ENCODE measurements at places on chromosomes 3 and 15.

- DNase-seq = no peak
Measured at GRCh38 chr15:95302206-95302605, 1028.3 kb upstream of the NR2F2 start.

DNA sequence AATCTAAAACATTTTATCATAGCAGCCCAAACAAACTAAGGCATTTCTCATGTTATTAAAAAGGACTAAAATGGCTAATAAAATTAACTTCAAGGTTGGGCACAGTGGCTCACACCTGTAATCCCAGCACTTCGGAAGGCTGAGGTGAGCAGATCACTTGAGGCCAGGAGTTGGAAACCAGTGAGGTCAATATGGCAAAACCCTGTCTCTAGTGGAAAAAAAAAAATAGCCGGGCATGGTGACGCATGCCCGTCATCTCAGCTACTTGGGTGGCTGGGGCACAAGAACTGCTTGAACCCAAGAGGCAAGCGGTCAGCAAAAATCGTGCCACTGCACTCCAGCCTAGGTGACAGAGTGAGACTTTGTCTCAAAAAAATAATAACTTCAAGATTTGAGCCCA is 110.2 kb downstream of the NR2E3 start:
- DNase-seq = no peak

GRCh38 chr3:26058901-26059321 is 269.0 kb downstream of the OXSM start:
- no peak for DNase-seq

DNA sequence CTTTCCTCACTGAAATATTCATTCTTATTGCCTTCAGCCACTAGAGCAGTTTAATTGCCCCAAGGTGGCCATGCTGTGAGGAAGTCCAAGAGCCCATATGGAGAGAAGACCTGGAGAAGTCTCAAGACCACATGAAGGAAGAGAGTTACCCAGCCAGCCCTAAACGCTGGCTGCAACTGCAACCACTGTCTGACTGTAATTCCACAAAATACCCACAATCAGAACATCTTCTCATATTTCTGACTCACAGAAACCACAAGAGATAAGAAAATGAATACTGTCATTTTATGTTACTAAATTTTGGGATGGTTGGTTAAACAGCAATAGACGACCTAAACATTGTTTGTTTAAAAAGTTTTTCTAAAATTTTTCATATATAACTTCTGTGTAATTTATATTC is 14.7 kb upstream of the SST start:
- DNase-seq = no peak
